ENCODE measurements at places on chromosomes 7 and 10.

- DNase-seq = no peak
These were observed 72.5 kb downstream of the PRTFDC1 start for GRCh38 chr10:24879861-24880260.

GRCh38 chr10:49104323-49104722, 11.0 kb downstream of the VSTM4 start:
- DNase-seq = peak; percentile 48

- DNase-seq = no peak
These were observed 62.5 kb upstream of the INSIG1 start for GRCh38 chr7:155234950-155235789.

- no peak for DNase-seq
These were observed 465.0 kb downstream of the SUGCT start for GRCh38 chr7:40599836-40600235.

- DNase-seq = no peak
These were observed 14.8 kb downstream of the INHBA start for GRCh38 chr7:41688012-41688625.

DNA sequence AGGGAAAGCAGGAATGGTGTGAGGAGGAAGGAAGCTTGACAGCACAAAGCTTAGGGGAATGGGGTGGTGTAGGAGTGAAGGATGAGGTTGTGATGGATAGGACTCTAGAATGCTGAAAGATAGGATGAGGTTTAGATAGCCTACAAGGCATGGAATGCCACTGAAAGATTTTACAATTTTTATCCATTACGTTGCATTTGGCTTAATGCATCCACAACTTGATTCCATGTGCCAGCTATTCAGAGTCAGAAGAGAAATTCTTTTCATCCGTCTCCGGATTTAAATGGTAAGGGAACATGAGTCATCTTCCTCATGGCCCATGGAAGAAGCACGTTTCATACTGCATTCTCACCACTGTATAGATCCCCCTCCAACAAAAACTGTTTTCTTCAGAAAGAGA, 212.4 kb upstream of the BMPER start:
- no peak for DNase-seq

DNA sequence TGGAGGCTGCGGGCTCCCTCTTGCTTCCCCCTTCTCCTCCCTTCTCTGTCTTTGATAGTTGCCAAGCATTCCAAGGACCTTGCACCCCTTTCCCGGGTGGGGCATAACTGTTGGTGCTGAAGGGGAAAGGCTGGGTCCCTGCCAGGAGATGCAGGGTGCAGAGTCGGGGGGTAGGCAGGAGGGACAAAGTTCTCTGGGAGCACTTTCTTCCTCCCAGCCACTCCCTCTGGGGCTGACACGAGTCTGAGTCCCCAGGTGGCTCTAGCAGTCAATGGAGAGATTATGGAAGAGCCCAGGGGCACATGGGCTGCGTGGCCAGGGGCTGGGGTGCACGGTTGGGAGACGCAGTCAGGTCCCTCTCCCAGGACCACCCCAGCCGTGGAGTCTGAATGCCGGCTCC, 2.1 kb downstream of the CLDN15 start:
- DNase-seq = no peak

GRCh38 chr7:117338020-117338419, 15.2 kb upstream of the WNT2 start:
- DNase-seq = no peak

DNA sequence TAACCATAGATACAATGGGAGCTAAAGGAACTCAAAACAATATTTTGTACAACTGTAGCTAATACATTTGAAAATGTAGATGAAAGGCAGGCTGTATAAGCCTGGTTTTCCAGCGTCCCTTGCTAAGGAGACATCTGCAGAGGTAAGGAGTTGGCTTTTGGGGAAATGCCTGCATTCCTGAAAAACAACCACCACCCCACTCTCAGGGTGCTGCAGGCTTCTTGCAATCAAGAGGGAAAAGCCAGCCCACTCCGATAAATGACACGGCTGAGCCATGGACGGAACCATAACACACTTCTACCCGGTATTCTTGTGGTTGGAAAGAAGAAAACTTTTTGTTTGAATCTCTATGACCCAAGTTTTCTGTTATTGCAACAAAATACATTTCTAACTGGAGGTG, 200.3 kb downstream of the TEX36 start:
- no peak for DNase-seq

DNA sequence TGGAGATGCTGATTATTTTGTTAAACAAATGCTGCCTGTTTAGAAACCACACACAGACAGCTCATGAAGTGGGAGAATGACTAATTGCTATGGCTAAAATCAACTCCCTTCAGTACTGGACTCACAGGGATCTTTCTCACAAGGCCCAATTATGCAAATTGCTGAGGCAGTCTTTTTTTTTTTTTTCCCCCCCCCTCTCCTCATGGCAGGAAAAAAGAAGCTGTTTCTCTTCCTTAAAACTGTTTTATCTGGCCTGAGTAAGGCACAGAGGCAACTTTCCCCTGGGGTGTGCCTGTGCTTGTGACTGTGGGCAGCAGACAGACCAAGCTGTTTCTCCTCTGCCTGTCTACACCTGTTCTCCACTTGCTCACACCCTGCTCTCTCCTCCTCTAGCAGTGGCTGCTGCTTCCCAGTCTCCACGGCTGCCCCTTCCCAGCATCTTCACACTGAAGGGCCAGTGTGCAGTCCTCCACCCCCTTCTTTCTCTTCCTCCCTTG, 65.4 kb upstream of the STEAP1B start:
- DNase-seq = peak; percentile 68

- DNase-seq = no peak
These were observed 27.2 kb downstream of the ADK start for GRCh38 chr10:74178042-74178791.

DNA sequence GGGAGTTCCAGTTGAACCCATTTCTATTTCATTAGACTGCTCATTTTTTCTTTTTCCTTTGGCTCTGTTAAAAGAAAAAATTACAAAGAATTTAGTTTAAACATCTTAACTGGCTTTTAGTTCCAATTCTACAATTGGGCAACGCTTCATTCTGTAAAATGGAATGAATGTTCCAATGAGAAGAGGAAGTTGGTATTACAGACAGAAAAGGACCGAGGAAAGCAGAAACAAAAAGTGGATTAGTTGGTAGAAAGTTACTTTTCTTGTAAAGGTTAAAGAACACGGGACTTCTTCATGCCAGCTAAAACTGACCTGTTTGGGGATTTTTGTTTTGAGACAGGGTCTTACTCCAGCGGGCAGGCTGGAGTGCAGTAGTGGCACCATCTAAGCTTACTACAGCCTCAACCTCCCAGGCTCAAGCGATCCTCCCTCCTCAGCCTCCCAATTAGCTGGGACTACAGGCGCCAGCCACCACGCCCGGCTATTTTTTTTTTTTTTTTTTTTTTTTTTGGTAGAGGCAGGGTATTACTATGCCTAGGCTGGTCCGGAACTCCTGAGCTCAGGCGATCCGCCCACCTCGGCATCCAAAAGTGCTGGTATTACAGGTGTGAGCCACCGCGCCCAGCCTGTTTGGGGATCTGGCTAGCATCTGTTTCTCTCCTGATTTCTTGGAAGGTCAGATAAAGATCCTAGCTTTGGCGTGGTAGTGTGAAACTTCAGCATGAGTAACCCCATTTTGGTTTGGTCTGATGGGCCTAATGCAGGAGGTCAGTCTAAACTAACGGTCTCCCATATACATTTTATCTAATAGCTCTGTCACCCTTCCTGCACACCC, 1.3 kb upstream of the VDAC2 start:
- DNase-seq = peak; percentile 63

DNA sequence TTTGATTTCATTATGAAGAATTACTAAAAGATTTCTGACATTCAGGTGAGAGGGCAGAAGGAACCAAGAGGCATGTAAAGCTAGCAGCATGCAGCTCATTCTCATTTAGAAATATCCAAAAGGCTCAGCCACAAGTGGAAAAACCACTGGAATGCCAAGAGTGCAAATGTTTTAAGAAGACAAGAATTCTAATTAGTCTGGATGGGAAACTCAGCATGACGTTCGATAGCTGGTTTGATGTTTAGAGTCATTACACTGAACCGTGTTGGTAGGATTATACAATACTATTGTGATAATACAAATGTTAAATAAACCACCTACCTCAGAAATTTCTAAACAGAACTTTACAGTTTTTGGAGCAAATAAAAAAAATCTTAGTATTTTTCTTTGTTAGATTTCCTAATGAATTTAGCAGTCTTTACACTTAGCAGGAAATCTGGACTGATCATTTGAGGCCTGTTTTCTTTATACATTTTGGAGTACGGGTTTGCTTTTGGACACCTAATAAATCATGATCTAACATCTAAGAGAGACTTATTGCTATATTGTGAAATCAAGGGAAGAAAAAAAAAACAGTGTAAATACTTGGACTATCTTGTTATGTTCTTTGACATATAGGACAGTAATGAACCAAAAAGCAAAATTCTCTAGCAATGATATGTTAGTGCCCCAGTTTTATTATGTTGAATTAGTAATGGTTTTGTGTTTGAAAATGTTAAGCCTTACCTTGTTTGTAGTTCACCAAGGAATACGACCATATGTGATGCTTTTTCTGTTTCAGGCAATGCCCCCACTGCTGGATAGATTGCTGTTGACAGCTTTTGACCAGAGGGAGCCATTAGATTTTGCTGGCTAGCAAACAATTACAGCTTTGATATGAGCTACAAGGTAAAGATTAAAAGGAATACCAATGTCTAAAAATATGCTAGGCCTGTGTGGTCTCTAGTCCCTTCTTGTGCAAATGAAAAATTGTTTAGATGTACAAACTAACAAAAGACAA, 354.1 kb upstream of the SEMA3A start:
- no peak for DNase-seq

DNA sequence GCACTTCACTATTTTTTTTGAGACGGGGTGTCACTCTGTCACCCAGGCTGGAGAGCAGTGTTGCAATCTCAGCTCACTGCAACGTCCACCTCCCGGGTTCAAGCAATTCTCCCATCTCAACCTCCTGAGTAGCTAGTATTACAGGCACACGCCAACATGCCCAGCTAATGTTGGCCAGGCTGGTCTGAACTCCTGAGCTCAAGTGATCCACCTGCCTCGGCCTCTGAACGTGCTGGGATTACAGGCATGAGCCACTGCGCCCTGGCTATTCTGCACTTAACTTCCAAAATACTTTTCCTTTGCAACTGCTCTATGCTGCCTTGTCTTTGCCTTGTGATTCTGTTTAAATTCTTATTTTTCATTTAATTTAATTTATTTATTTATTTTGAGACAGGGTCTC, 67.0 kb upstream of the ZNF479 start:
- no peak for DNase-seq

DNA sequence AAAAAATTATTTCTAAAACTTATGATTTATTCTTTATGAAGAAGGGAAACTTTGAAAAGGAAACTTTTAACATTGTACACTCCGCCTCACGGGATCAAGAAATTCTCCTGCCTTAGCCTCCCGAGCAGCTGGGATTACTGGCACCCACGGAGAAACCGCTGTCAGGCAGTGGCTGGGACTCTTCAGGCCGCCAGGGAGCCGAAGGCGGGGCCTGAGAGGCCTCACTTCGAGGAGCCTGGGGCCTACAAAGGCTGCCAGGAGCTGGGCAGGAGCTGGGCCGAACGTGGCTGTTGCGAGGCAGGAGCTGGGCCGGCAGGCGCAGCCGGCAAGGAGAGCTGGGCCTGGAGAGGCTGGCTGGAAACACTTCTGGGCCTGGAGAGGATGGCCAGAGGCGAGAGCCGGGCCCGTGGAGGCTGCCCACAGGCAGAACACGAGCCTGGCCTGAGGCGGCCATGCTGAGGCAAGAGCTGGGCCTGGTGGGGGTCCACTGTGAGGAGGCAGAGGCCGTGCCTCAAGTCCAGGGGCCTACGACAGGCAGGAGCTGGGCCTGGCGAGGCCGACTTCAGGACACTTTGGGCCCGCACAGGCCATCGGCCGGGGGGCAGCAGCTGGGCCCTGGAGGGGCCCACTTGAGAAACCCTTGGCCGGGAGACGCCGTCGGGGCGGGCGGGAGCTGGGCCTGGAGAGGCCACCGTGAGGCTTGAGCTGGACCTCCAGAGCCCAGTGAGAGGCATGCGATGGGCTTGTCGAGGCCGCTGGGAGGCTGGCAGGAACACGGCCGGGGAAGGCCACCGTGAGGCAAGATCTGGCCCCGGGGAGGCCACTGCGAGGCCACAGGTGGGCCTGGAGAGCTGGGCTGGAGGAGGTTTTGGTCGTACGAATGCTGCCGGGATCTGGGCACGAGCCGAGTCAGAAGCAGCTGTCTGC, 23.7 kb downstream of the MDH2 start:
- DNase-seq = peak; percentile 74

- no peak for DNase-seq
These were observed 490.3 kb downstream of the SDK1 start for GRCh38 chr7:3791327-3791726.

DNA sequence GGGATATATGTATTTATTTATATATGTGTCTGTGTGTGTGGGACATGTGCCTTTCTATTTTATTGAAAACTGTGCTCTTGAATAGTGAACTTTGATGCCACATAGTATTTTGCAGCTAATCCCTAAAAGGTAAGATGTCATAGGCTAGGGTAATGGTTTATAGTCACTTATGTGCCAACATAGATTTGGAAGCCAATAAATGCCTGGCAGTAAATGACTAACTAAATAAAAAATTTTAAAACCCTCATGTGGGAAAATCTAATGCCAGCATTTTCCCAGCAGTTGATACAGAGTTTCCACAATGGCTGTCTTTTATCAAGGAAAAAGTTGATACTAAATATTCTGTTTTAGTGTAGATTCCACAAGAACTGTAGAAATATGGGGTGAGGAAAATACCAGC, 101.5 kb upstream of the IMMP2L start:
- DNase-seq = no peak

- DNase-seq = no peak
These were observed 132.6 kb downstream of the USP6NL start for GRCh38 chr10:11478807-11479206.

- no peak for DNase-seq
These were observed 229.5 kb upstream of the FZD1 start for GRCh38 chr7:91034459-91035368.

- DNase-seq = no peak
These were observed 12.7 kb upstream of the PAPSS2 start for GRCh38 chr10:87646935-87647334.

GRCh38 chr7:67821116-67821515, 824.5 kb downstream of the TYW1 start:
- DNase-seq = no peak

DNA sequence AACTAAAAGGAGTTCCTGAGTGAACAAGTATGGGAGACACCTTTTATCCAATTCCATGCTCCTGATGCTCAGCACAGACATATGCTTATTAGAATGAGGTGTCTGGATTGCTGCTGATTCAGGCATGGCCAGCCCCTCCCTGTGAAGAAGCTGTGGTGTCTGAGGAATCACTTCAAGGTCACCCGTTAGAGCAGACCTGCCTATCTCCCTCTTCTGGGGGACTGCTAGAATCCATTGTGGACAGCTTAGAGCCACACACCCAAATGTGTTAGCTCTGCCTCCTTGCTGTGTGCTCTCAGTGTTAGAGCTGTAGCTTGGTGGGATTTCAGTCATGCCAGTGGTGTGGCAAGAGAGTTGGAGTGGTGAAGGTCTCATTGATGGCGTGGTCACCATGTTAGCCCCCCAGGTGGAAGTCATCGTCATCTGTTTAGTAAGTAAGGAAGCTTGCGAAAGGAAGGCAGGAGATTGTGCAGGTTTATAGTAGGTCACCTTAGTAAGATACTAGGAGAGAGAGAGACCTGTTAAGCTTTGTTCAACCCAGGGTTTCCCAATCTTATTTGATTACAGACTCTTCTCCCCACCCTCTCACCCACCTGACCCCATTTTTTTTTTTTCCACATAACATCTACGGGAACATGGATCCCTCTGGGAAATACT, 12.8 kb downstream of the PRXL2A start:
- no peak for DNase-seq

GRCh38 chr7:28586736-28587135, 174.4 kb downstream of the CREB5 start:
- DNase-seq = no peak

- DNase-seq = no peak
These were observed 65.2 kb downstream of the ADAM22 start for GRCh38 chr7:87999261-87999660.

All from right cardiac atrium (tissue), 5 donors.